ENCODE measurements at places on chromosomes 1 and 21.

GRCh38 chr1:36516372-36517010 is 33.8 kb upstream of the CSF3R start:
- DNase-seq, result peak; percentile 62

- DNase-seq, result no peak
Measured at GRCh38 chr1:5564578-5565257, 427.5 kb downstream of the NPHP4 start.

GRCh38 chr1:33473900-33474299 is 1.5 kb downstream of the ZSCAN20 start:
- no peak for DNase-seq

DNA sequence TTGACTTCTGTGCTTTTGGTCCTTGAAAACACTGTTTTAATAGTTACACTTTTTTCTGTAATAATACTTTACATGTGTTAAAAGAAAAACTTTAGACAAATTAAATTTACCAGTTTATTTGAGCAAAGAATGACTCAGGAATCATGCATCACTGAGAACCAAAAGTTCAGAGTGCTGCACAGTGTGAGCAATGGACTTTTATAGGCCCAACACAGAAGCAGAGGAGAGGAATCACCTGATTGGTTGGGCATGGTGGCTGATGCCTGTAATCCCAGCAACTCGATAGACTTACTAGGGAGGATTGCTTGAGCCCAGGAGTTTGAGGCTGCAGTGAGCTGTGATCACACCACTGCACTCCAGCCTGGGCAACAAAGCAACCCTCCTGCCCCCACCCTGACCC is 29.3 kb downstream of the ZNF648 start:
- no peak for DNase-seq

- DNase-seq, result no peak
Measured at GRCh38 chr1:72010094-72010431, 272.3 kb downstream of the NEGR1 start.

GRCh38 chr1:34808051-34808810 is 15.4 kb downstream of the GJA4 start:
- no peak for DNase-seq

- DNase-seq, result no peak
Measured at GRCh38 chr21:25186273-25186672, 421.0 kb downstream of the MRPL39 start.

DNA sequence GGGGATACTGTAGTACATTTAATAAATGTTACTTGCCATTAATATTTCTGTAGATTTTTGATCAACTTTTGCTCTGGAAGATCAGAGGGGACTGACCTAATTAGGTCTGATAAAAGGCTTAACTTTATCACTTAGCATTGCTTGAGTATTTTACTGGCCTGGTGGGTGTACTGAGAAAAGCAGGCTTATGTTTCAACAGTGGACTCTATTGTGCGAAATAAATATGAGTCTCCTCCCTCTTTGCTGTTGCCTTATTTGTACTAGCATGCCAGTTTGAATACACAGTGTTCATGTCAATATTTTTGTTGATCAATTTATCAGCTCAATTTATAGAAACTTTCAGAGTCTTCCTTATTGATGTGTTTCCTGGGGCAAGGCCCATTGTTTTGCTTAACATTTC is 49.1 kb downstream of the EBNA1BP2 start:
- no peak for DNase-seq

GRCh38 chr21:18275781-18276180 is 31.1 kb downstream of the CHODL start:
- no peak for DNase-seq
